ENCODE measurements at places on chromosomes 12 and 14.

GRCh38 chr14:35879654-35880249 is 53.6 kb downstream of the BRMS1L start:
- DNase-seq = peak; percentile 5

DNA sequence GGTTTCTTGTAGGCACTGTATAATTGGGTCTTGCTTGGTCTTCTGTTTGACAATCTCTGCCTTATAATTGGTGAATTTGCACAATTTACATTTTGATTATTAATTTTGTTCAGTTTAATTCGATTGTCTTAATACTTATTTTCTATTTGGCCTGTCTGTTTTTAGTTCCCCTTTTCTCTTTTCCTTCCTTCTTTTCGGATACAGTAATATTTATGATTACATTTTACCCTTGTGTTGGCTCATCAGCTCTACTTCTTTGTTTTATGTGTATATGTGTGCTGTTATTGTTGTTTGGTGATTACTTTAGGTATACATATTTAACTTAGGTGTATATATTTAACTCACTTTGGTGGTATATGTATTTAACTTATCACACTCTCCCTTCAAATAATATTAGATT is 12.8 kb upstream of the BEGAIN start:
- no peak for DNase-seq

- DNase-seq = no peak
These were observed 12.5 kb downstream of the CKB start for GRCh38 chr14:103509864-103510723.

DNA sequence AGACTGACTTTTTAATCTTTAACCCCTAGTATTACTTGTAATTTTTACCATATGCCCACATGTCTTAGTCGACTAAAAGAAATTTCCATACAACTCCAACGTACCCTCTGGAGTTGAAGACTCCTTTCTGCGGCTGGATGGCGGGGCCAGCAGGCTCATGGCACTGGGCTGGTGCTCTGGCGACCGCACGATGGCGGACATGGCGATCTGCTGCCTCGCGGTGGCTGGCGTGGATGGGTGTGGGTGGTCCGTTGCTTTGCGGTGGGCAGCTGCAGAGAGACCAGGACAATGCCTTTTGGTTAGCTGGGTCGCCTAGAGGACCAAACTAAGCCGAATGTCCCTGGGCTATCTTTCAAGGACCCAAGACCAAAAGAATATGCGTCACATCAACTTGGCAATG is 50.2 kb downstream of the PRKAB1 start:
- no peak for DNase-seq

GRCh38 chr12:26869908-26870459 is 37.0 kb upstream of the ITPR2 start:
- no peak for DNase-seq

DNA sequence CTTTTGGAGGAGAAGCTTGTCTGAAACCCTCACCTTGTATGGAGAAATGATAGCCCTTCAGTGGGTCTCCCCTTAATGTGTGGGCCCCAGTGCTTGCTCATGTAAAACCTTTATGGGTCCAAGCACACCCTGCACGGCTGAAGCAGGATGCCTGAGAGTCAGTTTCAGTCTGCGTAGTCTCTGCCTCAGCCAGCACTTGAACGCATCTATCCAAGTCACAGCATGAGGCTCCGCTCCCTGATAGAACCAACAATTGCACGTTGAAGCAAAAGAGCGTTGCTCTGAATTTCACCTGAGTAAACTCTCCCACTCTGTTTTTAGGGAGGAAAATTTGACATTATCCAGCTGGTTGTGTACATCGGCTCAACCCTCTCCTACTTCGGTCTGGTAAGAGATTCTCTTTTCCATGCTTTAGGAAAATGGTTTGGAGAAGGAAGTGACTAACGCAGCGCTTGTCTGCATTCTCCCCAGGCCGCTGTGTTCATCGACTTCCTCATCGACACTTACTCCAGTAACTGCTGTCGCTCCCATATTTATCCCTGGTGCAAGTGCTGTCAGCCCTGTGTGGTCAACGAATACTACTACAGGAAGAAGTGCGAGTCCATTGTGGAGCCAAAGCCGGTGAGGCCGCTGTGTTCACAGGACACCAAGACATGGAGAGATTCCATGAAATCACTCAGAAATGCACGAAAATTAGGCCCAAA is 33.0 kb upstream of the P2RX4 start:
- DNase-seq = no peak

DNA sequence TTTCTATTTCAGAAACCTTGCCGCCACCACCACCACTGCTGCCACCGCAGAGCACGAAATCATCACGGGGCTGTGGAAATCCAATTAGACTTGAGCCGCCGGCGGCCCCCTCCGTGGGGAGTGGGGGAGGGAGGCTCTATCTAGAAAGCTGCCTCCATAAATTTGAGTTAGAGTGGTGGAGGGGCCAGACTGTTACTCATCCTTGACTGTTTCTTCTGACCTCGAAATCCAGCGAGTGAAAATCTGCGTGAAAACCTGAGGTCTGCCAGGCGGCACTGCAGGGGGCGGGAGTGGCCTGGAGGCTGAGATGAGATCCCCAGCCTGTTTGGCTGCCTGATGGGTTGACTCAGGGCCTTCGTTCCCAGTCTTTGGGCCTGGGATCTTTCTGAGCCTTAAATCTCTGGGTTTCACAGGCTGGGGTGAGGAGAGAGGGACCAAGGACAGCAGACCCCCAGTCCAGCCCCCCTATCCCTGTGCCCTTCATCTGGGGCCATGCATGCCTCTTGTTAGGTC is 29.9 kb downstream of the TSPAN9 start:
- no peak for DNase-seq

- no peak for DNase-seq
These were observed 287.3 kb downstream of the NAV3 start for GRCh38 chr12:78118036-78118435.

GRCh38 chr12:14665354-14666348 is 30.7 kb downstream of the GUCY2C start:
- no peak for DNase-seq

- no peak for DNase-seq
These were observed 19.1 kb downstream of the MARK3 start for GRCh38 chr14:103404032-103404918.

DNA sequence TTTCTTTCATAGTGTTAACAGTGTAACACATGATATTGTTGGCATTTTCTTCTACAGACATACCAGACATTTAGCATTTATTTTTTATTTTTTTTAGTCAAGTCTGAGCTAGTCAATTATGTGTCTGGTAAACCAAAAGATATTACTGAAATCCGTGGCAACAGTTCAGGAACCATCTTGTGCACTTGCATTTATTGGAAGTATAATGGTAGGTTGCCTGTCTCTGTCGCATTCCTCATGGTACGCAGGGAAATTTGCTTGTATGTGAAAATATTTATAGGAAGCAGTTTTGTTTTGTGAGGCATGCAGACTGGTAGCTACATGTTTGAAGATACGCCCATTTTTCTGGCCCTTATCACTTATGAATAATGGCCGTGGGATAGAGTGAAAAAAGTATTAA is 186.1 kb upstream of the SLC38A2 start:
- DNase-seq = no peak

GRCh38 chr14:90235179-90235976 is 21.0 kb upstream of the PSMC1 start:
- DNase-seq = peak; percentile 51

DNA sequence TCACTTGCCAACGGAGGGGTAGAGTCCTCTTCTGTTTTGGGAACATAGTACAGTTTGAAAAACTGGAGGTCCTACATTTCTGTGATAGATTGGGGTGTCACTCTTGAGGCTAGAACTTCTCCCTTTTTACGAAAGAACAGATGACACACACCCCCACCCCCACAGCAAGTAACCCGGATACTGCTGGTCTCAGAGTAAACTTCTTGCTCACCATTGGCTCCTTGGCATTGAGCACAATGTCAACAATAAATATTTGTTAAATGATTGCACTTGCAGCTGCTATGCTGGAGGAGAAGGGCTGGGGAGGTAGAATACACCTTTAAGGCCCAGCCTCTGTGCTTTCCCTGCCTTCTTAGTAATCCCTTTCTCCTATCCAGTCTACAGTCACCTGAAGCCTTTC is 149.8 kb downstream of the TGFB3 start:
- DNase-seq = no peak

DNA sequence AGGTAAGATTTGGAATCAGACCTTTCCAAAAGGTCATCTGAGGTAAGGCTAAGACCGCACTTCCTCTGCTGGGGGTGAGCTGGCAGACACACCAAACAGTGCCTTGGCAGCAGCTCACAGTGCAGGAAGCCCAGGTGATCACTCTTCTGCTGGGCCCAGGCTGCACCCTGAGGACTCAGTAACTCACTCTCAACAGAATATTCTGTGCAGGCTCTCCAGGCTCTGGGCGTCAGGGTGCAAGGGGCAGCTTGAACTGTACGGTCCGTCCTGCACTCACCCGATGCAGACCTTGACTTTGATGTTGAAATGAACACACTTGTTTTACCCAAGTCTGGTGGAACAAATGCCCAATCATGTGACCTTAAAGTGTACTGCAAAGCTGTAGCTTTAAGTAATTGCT is 6.0 kb downstream of the ALKBH2 start:
- peak; percentile 11 for DNase-seq

DNA sequence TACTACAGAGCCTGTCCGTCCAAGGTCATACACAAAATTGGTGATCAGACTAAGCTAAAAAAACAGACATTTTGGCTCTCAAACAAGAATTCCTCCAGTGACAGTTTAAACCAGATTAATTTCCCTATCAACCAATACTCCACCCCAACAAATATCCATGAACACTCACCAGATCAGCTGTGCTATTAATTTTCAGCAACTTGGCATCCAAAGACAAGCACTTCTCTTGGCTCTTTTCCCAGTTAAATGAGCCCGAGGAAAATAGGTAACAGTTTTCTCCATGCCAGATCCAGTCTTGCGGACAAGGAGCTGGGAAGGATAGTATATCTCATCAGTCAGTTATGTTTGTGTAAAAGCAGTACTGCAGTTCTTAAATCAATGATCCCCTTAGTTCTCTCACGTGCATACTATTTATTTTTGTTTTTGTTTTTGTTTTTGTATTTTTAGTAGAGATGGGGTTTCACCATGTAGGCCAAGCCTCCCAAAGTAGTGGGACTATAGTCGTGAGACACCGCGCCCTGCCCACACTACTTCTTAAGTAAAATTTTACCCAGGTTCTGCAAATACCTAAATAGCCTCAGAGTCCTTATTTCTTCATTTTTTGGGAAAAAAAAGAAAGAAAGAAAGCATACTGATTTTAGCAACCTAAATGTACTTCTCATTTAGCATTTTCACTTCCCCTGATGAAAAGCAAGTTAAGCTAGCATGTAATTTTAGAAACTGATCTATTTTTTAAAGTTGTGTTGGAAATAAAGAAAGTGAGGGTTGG is 11.1 kb downstream of the OLR1 start:
- no peak for DNase-seq

DNA sequence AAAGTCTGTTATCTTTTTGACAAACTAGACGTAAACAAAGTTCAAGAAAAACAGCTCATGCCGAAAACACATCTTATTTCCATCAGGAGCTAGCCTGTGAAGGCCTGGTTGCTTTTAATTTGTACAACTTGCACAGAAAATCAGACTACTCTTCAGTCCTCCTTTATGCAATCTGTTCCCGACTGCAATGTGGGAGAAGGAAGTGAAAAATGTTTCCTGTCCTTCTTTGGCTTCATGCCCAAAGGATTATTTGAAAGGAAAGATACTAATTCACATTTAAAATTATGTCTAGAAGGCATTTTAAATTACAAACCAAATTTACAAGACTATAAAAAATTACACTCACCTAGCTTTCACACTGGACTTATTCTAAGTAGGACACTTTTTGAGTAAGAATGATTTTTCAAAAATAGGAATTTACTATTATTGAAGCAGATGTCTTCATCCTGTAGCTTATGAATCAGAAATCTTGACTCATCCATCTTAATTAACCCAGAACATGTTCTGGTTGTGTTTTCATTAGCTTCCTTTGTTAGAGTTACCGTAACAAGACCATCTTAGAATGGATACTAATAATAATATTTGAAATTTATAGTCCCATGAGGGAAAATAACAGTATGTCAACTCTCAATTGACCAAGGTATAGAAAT is 272.6 kb downstream of the PRKD1 start:
- DNase-seq = no peak

DNA sequence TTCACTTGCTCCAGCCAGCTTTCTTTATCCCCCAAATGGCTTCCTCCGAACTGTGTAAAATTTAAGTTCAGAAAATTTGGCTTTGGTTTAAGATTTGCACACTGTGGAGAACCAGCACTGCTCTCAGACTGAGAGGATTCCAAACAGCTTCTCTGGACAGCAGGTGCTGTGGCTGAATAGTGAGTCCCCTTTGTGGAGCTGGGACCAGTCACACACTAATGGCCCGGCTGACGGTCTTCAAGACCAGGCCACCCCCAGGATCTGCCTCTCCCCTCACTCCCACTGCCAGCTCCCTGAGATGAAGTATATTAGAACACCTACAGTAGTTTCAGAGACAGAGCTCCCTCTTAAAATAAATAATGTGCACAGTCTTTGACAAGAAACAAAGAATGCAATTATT is 267.3 kb downstream of the BCAT1 start:
- no peak for DNase-seq

GRCh38 chr12:41819948-41820347 is 324.7 kb downstream of the GXYLT1 start:
- DNase-seq = no peak

- no peak for DNase-seq
These were observed 33.8 kb upstream of the GALNT16 start for GRCh38 chr14:69226178-69226577.

DNA sequence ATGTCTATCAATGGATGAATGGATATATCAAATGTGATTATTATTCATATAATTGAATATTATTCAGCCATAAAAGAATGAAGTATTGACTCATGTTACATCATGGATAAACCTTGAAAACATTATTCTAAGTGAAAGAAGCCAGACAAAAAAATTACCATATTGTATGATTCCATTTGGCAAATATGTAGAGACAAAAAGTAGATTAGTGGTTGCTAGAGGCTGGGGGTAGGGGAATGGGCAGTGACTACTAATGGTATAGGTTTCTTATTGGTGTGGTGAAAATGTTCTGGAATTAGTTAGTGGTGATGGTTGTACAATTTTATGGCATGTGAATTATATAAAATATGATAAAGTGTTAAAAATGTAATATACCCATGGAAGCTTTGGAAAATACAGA is 31.8 kb upstream of the GNS start:
- DNase-seq = no peak

- DNase-seq = no peak
These were observed 26.9 kb downstream of the TBX3 start for GRCh38 chr12:114656906-114657596.

DNA sequence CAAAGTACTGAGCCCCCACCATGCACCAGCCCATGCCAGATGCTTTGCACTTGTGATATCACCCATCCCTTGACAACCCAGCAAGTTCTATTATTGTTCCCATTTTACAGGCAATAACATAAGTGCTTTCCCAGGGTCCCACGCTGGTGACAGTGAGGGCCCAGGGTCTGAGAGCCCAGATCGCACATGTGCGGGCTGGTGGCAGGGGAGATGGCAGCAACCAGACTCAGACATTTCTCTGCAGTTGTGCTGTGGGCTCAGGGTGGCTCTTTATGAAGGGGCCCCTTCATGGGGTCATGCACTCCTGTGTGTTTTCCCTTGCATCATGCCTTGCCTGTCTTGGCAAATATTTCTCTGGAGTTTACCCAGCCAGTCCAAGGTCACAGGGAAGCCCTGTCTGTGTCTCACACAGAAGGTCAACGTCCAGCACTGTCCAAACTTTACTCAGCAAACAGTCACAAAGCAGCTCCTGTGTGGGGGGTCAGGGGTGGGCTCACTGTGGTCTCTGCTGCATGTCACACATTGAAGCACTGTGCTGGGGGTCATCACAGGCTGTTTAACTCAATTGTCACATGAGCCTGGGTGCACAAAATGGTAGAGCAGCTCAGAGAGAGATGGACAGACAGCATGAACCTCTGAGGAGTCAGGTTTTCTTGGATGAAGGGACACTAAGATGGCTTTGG is 12.7 kb downstream of the SERPINA5 start:
- DNase-seq = no peak
